Hypothalamus (tissue), 51 donors: ENCODE measurements at places on chromosomes 3 and 15.

DNA sequence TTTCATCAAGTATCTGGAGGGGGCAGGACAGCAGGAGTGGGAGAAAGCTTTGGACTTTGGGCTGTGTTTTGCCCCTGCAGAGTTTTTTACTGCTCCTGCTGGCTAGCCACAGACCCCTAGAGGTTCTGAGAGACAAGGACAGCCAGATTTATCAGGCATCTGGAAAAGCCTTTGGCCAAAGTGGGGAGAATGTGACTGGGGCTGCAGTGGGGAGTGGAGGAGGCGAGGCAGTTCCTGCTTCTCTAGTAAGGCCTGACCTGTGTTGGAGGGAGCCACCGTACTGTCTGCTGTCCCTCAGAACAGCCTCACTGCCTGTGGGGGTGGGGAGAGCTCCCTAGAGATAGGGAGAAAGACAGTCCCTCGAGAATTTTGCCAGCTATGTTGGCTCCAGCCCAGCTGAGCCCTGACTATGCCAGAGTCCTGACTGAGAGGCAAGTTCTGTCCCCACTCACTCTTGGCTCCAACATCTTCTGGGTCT is 2.2 kb downstream of the ALPK3 start:
- DNase-seq, result no peak

- DNase-seq, result peak; percentile 12
Measured at GRCh38 chr3:4656059-4656458, 162.9 kb downstream of the ITPR1 start.

- no peak for DNase-seq
Measured at GRCh38 chr3:194617827-194618226, 15.4 kb downstream of the TMEM44 start.

DNA sequence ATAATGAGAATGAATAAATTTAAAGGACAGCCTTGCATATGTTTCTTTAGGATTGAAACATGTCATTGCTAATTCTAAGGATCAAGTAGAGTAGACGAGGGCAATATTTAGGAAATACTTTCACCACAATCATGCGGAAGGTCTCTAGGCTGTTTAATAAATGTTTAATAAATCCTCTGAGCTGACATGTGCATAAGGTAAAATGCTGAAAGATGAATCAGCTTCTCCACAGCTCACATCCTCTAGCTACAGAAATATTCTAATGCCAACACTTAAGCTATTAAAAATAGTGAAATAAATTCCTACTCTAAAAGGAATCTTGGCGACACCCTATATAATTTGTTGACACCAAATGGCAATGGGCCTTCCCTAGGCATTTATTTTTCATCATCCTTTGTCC is 407.3 kb downstream of the TBL1XR1 start:
- DNase-seq, result no peak

DNA sequence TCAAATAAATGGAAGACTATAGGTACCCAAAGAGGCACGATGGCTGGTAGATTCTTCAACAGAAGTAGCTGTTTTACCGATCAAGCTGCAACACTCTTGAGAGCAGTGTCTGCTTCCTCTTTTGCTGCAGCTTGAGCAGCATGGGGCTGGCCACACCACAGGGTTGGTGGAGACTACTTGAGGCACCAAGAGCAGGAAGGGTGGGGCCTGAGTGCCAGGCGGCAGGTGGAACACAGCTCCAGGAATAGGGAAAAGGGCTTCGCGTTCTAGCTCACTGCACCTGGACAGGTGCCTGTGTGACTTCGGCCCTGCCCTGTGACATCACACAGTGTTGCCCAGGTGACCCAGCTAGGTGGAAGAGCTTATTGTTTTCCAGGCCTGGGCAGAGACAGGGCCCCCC is at the start of gene CCDC33:
CCDC33 (plus strand) TSS at position 365 of the 400 bp plus-strand sequence. CDS start 394 bp downstream, outside the sequence.
- DNase-seq, result no peak

DNA sequence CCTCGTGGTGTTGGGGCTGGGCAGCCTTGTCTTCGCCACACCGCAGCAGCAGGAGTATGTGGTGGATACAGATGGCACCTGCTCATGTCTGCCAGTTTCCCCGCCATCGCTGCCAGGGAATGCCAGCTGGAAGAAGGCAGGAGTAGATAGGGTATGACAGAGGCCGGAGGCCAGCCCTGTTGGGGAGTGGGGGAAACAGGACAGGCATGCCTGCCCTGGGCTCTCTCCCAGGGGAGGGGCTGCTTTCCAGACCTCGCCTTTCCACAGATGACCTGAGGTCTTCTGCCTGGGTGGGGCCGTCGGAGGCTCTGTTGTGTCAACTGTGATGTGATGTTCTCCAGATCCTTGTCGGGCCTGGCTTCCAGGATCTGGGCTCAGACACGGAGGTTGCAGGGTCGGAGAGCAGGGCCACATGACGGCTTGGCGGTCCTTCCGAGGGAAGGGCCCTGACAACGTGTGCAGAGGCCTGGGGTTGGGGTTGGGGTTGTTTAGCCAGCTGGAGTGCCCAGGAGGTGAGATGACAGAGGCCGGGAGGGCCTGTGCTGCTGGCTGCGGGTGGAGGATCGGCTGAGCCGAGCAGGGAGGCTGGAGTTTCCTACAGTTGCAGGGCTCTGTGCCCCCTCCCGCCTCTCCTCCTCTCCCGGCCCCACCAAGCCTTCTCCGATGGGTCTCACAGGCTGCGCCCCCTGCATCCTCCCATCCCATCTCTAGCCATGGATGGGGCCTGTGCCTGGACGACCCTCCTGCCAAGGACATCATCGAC is 102.0 kb downstream of the TBC1D2B start:
- no peak for DNase-seq

DNA sequence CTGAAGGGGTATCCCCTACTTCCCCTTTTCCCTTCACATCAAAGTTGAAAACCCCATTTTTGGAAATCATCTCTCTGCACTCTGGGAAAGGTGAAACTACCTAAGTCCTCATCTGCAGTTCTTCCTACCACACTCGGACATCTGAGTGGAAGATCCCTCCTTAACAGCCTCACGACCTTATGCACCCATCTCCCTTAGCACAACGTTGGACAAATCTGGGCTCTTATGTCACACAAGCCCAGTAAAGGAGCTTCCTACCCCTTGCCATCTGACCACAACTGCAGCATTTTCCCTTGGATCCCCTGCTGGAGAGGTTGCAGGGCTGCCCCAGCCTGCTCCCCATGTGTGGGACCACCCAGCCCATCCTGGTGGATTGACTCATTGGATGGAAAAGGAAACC is 252.1 kb upstream of the ST8SIA2 start:
- no peak for DNase-seq
